ENCODE measurements at places on chromosomes 13 and 19. TPM values are rescaled to one million over a fixed set of nuclear protein-coding genes. Genes with fewer than 3 reads are reported as not detected.

CGB1 gene
- not detected for total RNA-seq

GNA15 gene
- total RNA-seq: 3.6 TPM

LRRC8E gene
- total RNA-seq: 0.40 TPM

PTGIR gene
- 0.77 TPM for total RNA-seq

FAM83E gene
- total RNA-seq: 0.61 TPM

FFAR2 gene
- 0.69 TPM for total RNA-seq

MBD3L2 gene
- not detected for total RNA-seq

WDR62 gene
- 2.1 TPM for total RNA-seq

NCLN gene
- 12.1 TPM for total RNA-seq

ZNF667 gene
- total RNA-seq: 16.7 TPM

LSM14A gene
- total RNA-seq: 85.6 TPM

RXFP2 gene
- not detected for total RNA-seq

FCGBP gene
- 2.9 TPM for total RNA-seq

ZNF560 gene
- 0.79 TPM for total RNA-seq

ADGRE3 gene
- total RNA-seq: 1.1 TPM

CLASRP gene
- 35.0 TPM for total RNA-seq

ARMC6 gene
- total RNA-seq: 29.3 TPM

ZNF256 gene
- 12.3 TPM for total RNA-seq

KISS1R gene
- total RNA-seq: 2.1 TPM

TBC1D4 gene
- total RNA-seq: 19.2 TPM

TEKTIP1 gene
- not detected for total RNA-seq

CGB5 gene
- 1.4 TPM for total RNA-seq

CTXN1 gene
- total RNA-seq: 4.3 TPM

PPFIA3 gene
- 21.1 TPM for total RNA-seq

PCDH9 gene
- total RNA-seq: 62.8 TPM

TIMM13 gene
- total RNA-seq: 20.5 TPM

CGB8 gene
- total RNA-seq: not detected

KLF1 gene
- 2.1 TPM for total RNA-seq

GJB2 gene
- 54.0 TPM for total RNA-seq

ATXN8OS gene
- 0.88 TPM for total RNA-seq

SIGLEC5 gene
- total RNA-seq: 1.6 TPM

ZNF223 gene
- total RNA-seq: 11.1 TPM

WDR88 gene
- total RNA-seq: not detected

GRIN3B gene
- 0.22 TPM for total RNA-seq

FFAR3 gene
- total RNA-seq: 0.11 TPM

LHB gene
- not detected for total RNA-seq

ALOX5AP gene
- 9.6 TPM for total RNA-seq

MAMSTR gene
- total RNA-seq: 2.4 TPM

GPR183 gene
- total RNA-seq: 27.0 TPM

HSPBP1 gene
- total RNA-seq: 24.0 TPM

C5AR1 gene
- 2.0 TPM for total RNA-seq

GRIK5 gene
- 21.6 TPM for total RNA-seq

RPL18A gene
- total RNA-seq: 422 TPM

NLRP7 gene
- not detected for total RNA-seq

ATP12A gene
- 0.59 TPM for total RNA-seq

CEACAM18 gene
- not detected for total RNA-seq

GPR12 gene
- 2.6 TPM for total RNA-seq

MATK gene
- 11.5 TPM for total RNA-seq

PGLYRP1 gene
- total RNA-seq: not detected

ZNF726 gene
- 8.3 TPM for total RNA-seq

KLHL1 gene
- 8.9 TPM for total RNA-seq

CAMSAP3 gene
- 7.9 TPM for total RNA-seq

OBI1 gene
- total RNA-seq: 17.1 TPM

CNN1 gene
- 11.2 TPM for total RNA-seq

ZNF536 gene
- total RNA-seq: 31.0 TPM

NALCN gene
- total RNA-seq: 70.7 TPM
